MCF 10A (cell line): ENCODE measurements at places on chromosomes 6 and 20. TPM values are rescaled to one million over a fixed set of nuclear protein-coding genes. Genes with fewer than 3 reads are reported as not detected.

DNA sequence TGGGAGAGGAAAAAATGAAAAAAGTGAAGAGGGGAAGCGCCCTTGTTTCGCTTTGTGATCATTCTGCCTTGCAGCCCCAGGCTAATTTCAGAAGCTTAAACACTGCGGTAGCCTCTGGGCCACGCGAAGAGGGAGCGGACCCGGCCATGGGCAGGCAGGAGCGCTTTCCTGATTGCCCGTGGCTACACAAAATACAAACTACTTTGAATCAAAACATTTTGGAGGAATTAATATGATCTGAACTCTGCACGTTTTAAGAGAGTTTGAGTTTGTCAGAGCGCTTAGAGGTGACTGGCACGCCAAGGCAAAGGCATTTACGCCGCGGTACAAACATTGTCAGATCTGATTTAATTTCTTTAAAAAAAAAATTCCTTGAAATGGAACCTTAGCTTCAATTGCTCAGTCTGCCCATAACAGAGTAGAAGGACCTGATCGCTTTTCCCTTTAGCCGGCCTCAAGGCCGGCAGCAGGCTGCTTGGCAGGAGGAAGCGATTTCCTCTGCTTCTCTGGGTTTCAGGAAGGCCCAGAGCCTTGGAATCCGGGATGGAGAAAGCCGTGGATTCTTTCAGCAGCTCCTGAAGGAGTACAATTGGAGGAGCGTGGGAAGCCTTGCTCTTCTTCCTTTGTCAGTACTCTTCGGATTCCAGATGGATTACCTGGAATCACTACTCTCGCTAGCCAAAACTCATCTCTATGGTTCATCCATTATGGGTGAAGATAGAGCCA, 9.7 kb downstream of the TFAP2D start:
- DNase-seq = no peak

DNA sequence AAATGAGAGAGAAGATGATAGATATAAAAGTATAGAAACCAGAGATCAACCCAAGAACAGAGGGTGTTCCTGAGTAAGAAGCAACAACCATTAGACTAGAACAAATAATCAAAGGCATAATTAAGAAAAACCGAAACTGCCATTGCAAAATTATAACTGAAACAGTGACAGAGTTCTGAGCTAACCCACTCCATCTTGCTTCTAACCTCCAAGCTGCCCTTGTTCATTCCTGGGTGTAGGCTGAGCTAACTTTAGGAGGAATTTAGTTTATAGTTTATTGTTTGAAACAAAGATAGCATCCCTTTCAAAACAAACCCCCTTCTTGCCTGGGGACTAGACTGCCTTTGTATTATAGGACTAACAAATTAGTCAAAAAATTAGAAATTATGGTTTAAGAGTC, 56.1 kb upstream of the PRND start:
- no peak for DNase-seq

- DNase-seq = no peak
These were observed 113.5 kb downstream of the SAMD5 start for GRCh38 chr6:147621961-147622360.

GRCh38 chr20:38162878-38163875, 1.9 kb downstream of the TGM2 start:
- DNase-seq = no peak

DNA sequence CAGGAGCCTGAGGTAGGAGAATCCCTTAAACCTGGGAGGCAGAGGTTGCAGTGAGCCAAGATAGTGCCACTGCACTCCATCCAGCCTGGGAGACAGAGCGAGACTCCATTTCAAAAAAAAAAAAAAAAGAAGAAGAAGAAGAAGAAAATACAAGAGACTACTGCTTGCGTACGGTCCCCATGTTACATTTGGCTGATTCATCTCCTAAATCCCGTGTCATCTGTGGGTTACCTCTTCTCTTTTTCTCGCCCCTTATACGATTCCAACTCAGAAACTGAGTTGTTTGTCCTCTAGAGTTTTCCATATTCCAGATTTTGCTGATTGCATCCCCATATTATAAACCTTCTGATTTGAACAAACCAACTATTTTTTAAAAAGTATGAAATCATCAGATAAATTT, 62.4 kb upstream of the NELFCD start:
- DNase-seq = no peak

TFAP2A gene
- total RNA-seq = 78.2 and 87.4 TPM in 2 replicates

- DNase-seq = no peak
These were observed 9.0 kb upstream of the SCML4 start for GRCh38 chr6:107833136-107833535.

ATG5 gene
- 26.4 and 33.3 TPM in 2 replicates for total RNA-seq

DNA sequence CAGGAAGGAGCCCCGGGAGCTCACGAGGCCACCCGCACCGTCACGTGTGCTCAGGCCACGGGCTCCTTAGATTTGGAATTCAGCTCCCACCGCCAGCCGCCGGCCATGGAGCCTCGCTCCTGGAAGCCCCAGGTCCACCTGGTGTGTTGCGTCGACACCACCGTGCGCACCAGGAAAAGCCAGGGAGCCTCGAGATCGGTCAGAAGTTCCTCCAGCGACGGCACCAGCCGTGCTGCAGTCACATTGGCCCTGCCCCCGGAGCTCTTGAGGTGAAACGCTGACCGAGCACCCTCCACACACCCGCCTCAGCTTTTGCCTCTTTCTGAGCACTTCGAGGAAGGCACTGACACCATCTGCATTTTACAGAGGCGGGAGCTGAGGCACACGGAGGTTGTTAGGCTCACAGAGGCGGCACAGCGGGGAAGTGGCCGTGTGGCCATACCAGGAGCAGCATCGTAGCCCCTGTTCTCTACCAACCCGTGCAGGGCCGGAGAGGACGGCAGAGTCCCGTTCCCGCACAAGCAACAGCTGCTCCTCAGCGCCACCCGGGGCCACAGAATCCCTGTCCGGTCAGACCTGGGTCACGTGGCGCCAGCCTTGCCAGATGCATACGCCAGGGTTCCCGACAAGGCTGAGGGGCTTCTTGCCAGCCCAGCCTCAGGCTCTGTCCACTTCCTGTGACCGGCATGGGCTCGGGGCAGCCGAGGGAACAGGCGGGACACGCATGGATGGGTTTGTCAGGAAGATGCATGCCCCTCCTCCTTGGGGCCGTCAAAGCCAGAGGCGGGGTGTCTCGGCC, 7.6 kb downstream of the NKAIN4 start:
- no peak for DNase-seq

DNA sequence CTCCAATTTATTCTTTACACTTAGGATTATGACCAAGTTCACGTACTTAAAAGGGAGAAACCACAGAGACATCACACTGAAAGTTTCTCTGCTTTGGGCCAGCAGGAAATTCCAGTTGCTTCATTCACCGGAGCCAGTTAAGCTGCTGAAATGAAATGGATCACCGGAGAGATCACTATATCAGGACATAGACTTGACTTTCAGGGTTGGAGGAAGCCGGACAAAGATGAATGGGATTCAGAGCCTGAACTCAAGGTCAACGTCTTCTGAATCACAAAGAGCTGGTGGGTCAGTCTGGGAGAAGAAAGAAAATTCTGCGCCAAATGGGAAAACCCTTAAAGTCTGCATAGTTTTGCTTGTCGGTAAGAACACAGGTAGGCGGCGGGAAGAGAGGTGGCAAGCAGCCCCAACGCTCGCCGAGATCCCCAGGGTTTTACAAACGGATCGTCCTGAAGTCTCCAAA, 81.9 kb upstream of the CCDC28A start:
- DNase-seq = peak; percentile 63

DNA sequence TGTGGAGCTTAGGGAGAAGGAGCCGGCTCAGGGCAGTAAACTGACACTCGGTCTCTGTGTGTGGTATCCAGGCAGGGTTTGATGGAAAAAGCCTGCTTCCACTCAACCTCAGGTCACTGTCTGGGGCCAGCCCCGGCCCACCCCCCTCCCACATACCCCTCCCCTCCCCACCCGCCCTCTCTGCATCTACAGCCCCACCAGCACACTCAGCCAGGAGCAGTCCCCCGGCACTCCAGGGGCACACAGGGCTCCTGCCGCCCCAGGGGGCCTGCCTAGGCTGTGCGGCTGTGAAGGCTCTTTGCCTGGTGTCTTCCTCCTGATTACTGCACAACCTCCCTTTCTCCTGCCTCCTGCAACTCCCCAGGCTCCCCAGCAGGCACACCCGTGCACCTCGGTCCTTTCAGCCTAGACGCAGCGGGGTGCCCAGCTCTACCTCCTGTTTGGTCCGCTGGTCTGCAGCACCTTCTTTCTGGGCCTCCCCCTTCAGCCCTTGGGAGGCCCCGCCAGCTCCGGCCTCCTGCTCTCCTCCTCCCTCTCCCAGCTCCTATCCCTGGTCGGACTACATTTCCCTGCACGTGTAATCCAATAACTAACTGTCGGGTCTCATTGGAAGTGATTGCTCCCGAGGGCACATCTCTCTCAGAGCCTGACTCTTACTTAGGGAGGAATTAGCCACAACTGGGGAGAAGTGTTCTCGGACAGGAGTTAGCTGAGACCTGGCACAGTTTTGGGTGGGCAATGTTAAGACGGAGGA, 1.3 kb upstream of the FOXF2 start:
- DNase-seq = no peak

- DNase-seq = peak; percentile 17
These were observed 222.8 kb downstream of the KIF16B start for GRCh38 chr20:16350465-16350864.

B3GALT4 gene
- 0.37 and 0.58 TPM in 2 replicates for total RNA-seq

- DNase-seq = peak; percentile 84
These were observed 300.7 kb downstream of the TENT5A start for GRCh38 chr6:81451787-81452186.

DNA sequence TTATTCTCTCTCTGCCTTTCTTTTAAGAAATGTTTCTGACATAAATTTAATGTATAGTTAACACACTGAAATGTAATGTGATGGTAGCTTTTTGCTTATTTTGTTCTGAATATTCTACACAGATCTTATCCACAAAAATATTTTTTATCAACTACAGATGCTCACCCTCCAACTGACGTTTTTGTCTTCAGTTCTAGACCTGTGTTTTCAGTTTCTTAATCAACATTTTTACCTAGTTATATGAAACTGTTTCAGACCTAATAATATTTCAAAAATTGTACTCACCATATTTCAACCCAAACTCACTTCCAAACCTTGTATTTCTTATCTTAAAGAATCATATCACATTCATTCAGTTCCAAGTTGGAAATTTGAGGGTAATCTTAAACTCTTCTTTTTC, 452.8 kb downstream of the RFPL4B start:
- DNase-seq = no peak

DNA sequence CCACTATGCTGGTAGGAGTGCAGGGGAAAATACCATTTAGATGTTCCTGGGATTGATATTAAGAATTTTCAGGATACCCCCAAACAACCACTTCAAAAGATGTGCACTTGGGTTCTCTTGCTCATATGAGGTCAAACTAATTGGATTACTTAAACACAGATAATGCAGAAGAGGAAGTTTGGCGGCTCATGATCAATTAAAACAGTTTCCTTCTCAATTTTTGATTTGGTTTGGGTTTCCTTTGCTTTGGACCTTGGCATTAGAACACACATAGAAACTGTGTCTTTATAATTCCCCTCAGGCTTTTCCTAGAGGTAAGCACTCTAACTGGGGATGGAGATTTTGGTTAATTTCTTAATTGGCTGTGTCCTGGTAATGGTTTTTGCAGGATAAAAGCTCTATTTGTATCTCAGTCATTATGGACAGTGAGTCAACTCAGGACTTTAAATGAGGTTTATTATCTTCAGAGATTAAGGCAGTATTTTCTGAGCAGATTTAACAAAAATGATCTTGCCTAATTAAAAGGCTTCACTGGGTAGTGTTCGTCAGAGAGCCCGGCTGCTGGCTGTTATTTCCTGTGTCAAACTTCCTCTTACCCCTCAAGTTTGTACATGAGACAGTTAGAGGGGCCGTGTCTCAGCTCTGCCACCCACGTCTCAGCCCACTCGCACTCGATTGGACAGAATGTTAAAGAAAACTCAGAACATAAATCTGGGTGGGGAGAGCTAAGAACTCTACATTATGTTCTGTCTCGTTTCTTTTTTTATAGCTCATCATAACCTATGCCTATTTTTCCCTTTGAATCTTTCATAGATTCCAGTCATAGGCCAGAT, 50.3 kb upstream of the PREP start:
- DNase-seq = no peak

PTCHD4 gene
- total RNA-seq = 7.4 and 8.4 TPM in 2 replicates

DNA sequence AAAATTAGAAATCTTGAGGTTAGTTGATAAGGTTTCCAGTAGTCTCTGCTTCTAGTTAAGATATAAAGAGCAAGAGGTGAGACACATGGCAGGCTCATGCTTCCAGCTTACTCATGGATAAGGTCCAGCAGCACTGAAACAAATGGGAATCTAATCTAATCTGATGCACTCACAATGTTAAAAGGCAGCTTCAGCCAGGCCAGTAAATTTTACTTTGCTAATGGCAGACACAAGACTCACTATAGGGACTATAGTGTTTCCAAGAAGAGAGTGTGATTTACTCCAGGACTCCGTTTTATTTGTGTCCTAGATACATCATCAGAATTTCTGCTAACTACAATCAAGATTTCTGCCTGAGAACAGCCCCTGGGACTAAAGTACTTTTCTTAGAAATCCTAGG, 324.8 kb downstream of the SMOC2 start:
- no peak for DNase-seq

- peak; percentile 86 for DNase-seq
These were observed 59.9 kb downstream of the SULF2 start for GRCh38 chr20:47725248-47725973.

DNA sequence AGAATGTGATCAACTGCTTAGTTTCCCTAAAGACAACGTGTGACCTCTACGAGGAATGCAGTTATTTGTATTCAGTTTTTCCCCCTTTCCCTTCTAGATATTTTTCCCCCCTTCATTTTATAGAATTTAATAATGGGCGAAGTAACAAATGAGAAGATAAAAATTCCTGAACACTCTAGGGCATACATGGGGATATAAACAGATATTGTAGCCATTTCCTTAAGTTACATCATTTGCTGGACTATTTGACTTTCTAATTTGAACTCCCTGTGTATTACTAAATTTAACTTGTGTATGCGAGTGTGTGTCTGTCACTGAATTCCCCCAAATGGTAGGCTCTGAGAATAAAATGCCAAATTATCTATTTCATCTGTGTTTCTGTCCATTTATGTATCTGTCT, 99.0 kb upstream of the ZFP64 start:
- no peak for DNase-seq

DCBLD1 gene
- 25.4 and 26.8 TPM in 2 replicates for total RNA-seq

GRCh38 chr6:37460805-37461204, 27.8 kb downstream of the CMTR1 start:
- no peak for DNase-seq

GRCh38 chr6:13375360-13375878, 47.1 kb upstream of the TBC1D7 start:
- peak; percentile 42 for DNase-seq

DNA sequence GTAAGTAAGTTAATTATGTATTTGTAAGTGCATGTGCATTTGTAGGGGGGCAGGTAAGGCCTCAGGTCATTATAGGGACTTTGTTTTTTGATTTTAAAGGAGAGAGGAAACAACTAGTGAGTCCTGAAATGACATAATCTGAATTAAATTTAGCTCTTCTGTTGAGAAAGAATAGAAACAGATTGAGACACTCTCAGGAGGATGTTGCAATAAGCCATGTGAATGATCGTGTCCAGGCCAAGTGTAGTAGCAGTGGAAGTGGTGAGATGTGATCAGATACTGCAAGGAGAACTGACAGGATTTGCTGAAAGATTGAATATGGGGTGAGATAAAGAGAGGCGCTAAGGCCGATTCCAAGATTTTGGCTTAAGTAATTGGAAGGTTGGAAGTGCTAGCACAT, 2.6 kb upstream of the CENPW start:
- DNase-seq = peak; percentile 86
